ENCODE measurements at places on chromosomes 2 and 18. TPM values are rescaled to one million over a fixed set of nuclear protein-coding genes. Genes with fewer than 3 reads are reported as not detected.

Gene ERMN
- total RNA-seq: not detected

Gene CACNB4
- 5.6 TPM for total RNA-seq

Gene HTR2B
- total RNA-seq: 2.8 TPM

Gene SERPINB3
- not detected for total RNA-seq

Gene CCL20
- not detected for total RNA-seq

Gene AKAIN1
- not detected for total RNA-seq

Gene NLRC4
- 0.81 TPM for total RNA-seq

- H3K4me1 ChIP-seq: no peaks in the 10 kb centered on the region
- no peaks in the 10 kb centered on the region for H3K27me3 ChIP-seq
- no peak overlapping the region for H3K27ac ChIP-seq
These were observed 478.9 kb upstream of the HS6ST1 start for GRCh38 chr2:128797533-128797932.

- no peak for DNase-seq
- no peaks in the 10 kb centered on the region for H3K4me1 ChIP-seq
- H3K4me3 ChIP-seq: no peak within 1 kb of the TSS
- H3K36me3 ChIP-seq: no peaks in the 10 kb centered on the region
These were observed at the start of gene TXNDC2 for GRCh38 chr18:9885170-9886004. Gene TXNDC2 (plus strand): TSS chr18:9885973. CDS start chr18:9886681, 708 bp downstream.

- no peak overlapping the region for H3K27ac ChIP-seq
- H3K4me1 ChIP-seq: no peaks in the 10 kb centered on the region
- no peaks in the 10 kb centered on the region for H3K36me3 ChIP-seq
- DNase-seq: no peak
- H3K4me3 ChIP-seq: peak overlapping the region; percentile 93
These were observed 676 bp downstream of the KLHL23 start for GRCh38 chr2:169734169-169734847.

DNA sequence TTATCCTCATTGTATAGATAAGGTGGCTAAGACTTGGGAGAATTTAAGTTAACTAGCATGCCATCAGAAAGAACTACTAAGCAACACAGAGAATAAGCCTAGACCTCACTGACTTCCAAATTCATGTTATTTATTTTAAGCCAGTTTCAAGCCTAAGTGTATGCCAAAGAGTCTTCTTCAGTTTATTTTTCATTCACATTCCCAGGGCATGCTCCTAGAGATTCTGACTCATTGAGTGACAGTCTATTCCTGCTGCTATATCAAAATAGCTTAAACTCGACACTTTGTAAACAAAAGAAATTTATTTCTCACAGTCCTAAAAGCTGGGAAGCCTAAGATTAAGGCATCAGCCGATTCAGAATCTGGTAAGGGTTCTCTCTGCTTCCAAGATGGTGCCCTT lies 467.1 kb downstream of the MBD2 start:
- H3K4me3 ChIP-seq: no peak overlapping the region
- H3K36me3 ChIP-seq: no peaks in the 10 kb centered on the region
- peaks cover 22% of the 10 kb centered on the region for H3K4me1 ChIP-seq

GRCh38 chr2:146997945-146998344 lies 846.9 kb upstream of the ACVR2A start:
- no peaks in the 10 kb centered on the region for H3K27me3 ChIP-seq
- DNase-seq: no peak
- no peaks in the 10 kb centered on the region for H3K36me3 ChIP-seq
- no peak overlapping the region for H3K27ac ChIP-seq
- H3K4me3 ChIP-seq: no peak overlapping the region

DNA sequence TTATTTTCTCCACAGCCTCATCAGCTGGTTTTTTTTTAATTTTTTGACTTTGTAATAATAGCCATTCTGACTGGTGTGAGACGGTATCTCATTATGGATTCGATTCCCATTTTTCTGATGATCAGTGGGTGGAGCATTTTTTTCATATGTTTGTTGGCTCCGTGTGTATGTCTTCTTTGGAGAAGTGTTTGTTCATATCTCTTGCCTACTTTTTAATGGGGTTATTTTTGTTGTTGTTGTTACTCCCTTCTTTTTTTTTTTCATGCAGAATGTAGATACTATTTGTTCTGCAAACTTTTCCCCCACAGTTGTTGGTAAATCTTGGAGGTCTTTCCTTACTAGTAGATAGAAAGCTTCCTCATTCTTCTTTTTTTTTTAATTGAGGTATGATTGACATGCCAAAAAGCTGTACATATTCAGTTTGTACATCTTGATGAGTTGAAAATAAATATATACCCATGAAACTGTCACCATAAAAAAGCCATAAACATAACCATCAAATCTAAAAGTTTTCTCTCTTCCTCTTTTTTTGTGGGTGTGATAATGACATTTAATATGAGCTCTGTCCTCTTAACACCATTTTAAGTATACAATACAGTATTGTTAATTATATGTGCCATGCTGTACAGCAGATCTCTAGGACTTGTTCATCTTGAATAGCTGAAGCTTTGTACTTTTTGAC lies 21.8 kb upstream of the NT5DC4 start:
- no peaks in the 10 kb centered on the region for H3K27me3 ChIP-seq
- H3K36me3 ChIP-seq: no peaks in the 10 kb centered on the region
- H3K4me3 ChIP-seq: no peak overlapping the region
